ENCODE measurements at places on chromosomes 12 and 14. TPM values are rescaled to one million over a fixed set of nuclear protein-coding genes. Genes with fewer than 3 reads are reported as not detected.

DNA sequence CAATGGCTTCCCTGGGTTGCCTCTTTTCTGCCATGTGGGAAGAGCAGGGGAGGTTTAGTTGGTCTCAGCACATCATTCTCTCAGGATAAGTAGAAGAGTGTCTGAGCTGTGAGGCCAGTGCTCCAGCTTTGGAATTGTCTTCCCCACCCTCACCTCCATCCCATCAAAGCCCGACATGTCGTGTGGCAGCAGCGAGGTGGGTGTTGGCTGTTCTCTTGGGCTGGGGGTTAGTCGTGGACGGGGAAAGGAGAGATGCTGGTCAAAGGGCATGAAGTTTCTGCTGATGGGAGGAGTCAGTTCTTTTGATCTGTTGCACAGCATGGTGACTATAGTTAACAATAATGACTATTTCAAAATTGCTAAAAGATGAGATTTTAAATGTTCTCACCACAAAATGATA lies 404.2 kb downstream of the TMEM121 start:
- DNase-seq = no peak

The RAPGEF3 gene
- 1.2 TPM for total RNA-seq

DNA sequence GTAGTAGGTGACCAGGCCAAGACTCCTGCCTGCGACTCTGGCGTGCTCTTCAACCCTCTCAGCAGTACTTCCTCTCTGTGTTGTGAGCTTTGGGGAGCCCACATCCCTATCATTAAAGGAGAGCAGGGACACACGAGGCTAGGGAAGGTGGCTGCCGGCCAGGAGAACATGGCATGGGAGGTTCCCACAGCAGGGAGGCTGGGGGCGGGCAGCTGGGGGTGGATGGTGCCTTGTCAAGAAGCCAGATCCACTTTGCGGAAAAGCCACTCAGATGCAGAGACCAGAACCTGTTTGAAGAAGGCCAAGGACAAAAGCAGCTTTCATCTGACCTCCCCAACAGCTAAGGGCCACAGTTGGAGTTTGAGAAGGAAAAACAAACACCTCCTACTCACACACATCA lies 198.6 kb downstream of the BCL11B start:
- DNase-seq = no peak

DNA sequence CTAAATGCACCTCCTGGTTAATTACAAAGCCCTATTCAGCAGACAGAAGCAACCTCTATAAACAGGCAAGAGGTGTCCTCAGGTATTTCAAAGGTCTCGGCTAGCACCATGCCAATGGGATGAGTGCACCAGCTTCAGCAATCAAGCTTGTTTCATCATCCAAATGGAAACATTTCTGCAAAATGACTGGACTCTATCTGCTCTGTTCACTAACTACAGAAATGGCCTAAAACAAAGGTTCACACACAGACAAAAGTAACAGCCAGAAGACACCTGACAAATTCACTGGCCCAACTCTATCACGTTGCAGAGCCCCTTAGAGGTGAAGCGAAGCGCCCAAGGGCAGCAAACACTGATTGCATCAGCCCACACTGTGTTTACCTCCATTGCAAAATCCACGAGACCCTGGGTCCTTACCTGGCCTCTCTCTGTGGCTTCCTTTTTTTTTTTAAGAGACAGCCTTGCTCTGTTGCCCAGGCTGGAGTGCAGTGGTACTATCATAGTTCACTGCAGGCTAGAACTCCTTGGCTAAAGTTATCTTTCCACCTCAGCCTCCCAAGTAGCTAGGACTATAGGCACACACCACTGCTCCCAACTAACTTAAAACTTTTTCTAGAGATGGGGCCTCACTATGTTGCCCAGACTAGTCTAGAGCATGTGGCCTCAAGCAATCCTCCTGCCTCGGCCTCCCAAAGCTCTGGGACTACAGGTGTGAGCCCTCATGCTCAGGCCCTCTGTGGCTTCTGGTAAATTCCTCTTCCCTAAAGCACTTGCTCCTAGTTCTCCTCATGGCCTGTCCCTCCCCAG lies 8.5 kb upstream of the SYNE3 start:
- no peak for DNase-seq

DNA sequence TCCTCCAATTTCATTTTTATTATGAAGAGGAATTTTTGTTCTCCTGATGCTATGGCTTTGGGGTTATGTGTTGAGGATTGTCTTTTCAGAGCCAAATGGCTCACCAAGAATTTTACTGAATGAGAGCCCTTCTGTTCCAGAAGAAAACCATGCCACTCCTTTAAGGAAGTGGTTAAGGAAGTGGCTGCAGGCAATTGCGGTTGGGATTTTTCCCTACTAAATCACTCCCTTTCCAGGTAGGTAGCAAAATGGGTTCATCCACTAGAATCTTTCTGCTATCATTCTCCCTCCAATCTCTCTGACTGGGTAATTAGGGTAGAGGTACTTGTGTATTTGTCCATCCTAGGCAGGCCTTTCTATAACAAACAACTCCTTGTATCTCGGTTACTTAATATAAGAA lies 163.1 kb downstream of the TTC8 start:
- no peak for DNase-seq

- DNase-seq = no peak
These were observed 262.6 kb downstream of the ADAMTS20 start for GRCh38 chr12:43289426-43289801.

- DNase-seq = no peak
These were observed 167.2 kb upstream of the GSC start for GRCh38 chr14:94936901-94937685.

The KRT6A gene
- total RNA-seq = not detected

DNA sequence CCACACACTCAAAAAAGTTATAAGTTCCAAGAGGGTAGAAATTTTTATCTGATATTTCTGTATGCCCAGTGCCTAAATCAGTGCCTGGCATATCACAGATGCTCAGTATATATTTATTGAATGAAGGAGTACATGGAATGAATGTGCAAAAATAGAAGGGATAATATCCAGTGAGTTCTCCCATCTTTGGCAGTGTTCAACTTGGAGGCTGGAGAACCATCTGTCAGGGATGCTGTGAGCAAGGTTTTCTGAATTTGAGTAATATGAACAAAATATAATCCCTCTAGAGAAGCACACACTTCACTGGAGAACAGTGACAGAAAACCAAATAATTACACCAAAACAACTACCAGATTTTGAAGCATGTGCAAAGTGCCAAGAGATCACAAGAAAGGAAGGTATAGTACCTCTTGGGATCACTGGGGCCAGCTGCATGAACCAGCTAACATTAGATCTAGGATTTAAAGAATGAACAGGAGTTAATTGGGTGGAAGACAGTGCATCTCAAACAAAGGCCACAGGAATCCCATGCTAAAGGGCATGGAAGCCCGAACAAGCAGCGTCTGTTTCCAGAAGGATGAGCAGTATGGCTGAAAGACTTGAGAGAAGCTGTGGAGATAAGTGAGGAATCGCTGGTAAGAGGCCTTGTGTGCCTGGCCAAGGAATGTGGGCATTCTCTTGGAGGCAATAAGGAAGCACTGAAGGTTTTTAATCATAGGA lies 11.5 kb downstream of the SLC8A3 start:
- DNase-seq = no peak

- DNase-seq = no peak
These were observed 332.6 kb downstream of the AEBP2 start for GRCh38 chr12:19771858-19772257.

DNA sequence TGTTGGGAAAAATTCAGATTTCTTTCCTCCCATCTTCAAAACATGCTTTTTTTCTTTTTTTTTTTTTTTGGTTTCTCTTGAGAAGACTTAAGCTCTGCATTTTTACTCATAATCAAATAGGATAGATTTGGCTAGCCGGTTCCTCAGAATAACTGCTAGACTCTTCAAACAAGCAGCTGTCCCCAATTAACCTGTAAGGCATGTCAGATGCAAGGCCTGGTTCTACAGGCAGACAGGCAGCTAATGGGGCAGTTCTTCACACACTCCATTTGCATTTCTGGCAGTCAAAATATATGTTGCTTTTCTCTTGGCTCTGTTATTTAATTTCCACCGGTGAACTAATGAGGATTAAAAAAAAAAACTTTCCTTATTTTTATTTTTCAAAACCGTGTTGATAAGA lies 228.0 kb upstream of the ATP2B1 start:
- DNase-seq = no peak

- no peak for DNase-seq
These were observed 91.9 kb downstream of the BICD1 start for GRCh38 chr12:32198555-32198954.

The PLA2G1B gene
- not detected for total RNA-seq

GRCh38 chr14:22159957-22160356 lies 429.1 kb downstream of the DAD1 start:
- no peak for DNase-seq

DNA sequence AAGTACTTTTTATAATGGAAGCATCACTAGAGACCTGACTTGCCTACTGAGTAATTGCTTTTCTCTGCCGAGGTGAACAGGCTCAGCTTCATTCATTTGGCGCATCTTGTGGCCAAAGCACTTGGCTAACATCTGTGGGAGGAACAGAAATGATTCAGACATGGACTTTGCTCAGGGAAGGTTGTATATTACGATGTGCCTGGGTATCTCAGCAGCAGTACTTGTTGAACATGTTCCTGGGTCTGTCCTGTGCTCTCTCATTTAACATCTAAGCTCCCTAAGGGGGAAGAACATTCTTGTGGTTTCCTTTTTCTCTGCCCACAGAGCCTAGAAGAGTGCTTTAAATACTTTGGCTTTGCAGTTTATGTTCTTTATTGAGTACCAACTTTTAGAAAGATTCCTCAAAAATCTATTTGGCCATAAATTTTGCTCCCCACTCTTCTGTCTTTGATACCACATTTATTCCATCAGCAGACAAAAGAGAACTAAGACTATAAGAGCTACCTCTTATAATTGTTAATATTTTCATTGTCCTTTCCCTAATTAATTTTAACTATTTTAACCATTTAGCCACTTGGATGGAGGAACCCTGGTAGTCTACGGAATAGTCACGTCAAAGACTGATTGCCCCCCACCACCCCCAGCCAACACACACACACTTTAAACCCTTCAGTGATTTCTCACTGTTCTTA lies 101.2 kb upstream of the EGLN3 start:
- DNase-seq = no peak

The HEATR5A gene
- 28.9 TPM for total RNA-seq

DNA sequence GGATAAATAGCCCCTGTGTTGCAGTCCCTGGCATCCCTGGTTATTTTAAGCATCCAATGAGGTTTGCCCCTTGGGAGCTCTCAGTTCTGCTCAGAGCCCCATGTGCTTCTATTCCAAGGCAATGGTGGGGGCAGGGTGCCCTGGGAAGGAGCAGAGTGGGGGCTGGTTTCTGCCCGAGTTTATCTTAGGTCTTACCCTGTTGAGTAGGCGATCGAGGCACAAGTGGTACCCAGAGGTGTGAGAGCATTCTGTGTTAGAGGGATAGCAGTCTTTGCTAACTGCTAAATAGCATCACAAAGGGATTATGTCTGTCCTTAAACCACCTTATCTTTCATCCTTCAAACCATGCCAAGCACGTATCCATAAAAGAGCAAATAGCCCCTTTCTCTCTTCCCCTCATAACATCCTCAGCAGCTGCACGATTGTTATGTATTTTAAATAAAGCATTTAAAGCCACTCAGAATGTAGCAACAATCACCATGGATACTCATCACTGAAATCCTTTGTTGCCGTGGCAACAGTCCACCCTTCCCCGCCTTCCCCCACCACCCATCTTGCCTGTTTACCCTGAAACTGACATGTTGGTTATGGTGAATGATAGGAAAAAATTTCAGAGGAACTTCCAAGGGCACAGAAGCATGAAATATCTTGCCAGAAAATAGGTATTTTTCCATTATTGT lies 139.3 kb downstream of the PTPN11 start:
- no peak for DNase-seq

The LYZ gene
- total RNA-seq = 11.1 TPM

Measured in progenitor cell of endocrine pancreas (in vitro differentiated cells).